Astrocyte (in vitro differentiated cells and primary cell): ENCODE measurements at places on chromosomes 1 and 21.
A peak's percentile ranks its signal among the peaks of the same experiment; 100 is the strongest.

- peak; percentile 89 for DNase-seq
Measured at GRCh38 chr1:155648207-155649147, 38.5 kb downstream of the MSTO1 start.

DNA sequence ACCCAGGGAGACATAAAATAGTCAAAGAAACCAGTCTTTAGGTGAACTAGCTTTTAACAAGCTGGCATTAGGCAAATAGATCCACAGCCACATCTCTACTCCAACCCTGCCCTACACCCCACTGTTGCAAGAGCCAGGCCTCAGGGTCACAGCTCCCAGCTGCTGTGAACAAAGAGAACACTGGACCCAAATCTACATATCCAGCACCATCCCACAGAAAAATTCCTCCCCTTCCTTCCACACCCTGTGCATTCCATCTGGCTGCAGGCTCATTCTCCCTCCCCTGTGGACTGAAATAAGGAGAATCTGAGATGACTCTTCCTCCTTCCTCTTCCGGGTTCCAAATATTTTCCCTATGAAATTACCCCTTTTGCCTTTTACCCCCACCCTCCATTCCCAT lies 23.2 kb downstream of the DLGAP3 start:
- DNase-seq = no peak

- no peak for DNase-seq
Measured at GRCh38 chr1:3036447-3037280, 15.4 kb downstream of the ACTRT2 start.

- DNase-seq = no peak
Measured at GRCh38 chr21:31172328-31172727, 134.1 kb upstream of the KRTAP19-8 start.

- DNase-seq = peak; percentile 12
Measured at GRCh38 chr1:206114692-206115640, 2.2 kb downstream of the AVPR1B start.
